AG08396 (cell line): ENCODE measurements at places on chromosomes 16 and 17.

DNA sequence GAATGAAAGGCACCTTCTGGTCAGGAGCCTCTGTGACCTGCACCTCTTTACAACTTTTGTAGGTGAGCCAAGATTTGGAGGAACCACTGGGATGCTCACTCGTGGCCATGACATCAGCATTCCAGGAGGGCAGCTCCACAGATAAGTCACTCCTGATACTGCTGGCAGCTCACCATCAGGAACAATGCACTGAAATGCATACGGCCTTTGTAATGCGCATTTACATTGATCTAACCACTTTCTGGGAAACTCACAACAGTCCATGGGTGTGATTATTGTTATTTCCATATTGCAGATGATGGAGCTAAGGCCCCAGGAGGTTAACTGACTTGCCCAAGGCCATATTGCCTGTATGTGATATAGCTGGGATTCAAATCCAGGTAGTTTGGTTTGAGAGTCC is 34.3 kb upstream of the PMFBP1 start:
- no peak for DNase-seq

DNA sequence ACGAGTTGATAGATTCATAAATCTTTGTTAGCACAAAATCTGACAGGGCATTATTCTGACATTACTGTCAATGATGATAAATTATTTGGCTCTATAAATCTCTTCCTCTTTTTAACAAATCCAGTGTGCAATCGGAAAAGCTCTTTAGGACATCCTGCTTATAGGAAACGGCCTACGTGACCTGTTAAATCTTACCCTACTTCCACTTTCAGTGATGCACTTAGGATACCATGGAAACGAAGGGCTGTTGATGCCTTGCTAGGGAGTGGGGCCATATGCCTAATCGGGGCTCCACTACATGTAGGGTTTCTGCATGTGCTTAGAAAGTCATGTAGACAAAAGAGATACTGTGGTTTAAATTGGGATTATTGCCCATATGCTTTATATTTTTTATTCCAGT is 27.2 kb downstream of the ZNF594 start:
- no peak for DNase-seq

GRCh38 chr17:65198653-65199382 is 61.6 kb downstream of the RGS9 start:
- DNase-seq = peak; percentile 71

- peak; percentile 80 for DNase-seq
Observed at GRCh38 chr16:69927056-69927757, 23.9 kb upstream of the CLEC18A start.

GRCh38 chr16:56482683-56483236 is 31.4 kb downstream of the OGFOD1 start:
- no peak for DNase-seq

DNA sequence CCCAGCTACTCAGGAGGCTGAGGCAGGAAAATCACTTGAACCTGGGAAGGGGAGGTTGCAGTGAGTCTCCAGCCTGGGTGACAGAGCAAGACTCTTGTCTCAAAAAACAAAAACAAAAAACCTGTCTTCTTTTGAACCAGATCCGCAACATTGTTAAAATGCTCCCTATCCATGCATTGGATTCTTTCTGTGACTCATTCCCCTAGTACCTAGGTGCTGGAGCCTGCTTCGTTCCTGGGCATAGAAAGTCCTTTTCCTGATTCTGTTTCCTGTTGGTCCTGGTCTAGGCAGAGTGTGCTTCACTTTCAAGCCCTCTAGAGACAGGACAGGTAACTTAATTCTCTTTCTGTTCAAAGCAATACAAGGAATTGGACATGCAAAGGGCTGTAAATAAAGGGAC is 5.2 kb downstream of the EPN2 start:
- no peak for DNase-seq

DNA sequence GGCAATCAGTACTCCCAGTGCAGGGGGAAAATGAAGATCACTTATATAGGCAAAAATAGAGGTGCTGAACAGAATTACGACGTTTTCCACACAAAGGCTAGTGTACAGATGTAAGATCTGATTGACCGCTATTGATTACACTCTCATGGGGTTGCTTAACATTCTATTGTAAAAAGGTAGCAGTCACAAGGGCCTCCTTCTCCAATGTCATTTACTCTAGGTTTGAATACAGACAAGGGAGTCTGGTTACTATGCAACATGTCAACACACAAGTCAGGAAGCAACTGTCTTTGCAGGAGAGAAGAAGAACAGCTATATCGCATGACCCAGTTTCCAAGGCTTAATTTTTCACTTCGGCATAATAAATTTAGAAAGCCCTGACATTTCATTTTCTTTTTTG is 7.9 kb downstream of the KRT37 start:
- DNase-seq = no peak

- no peak for DNase-seq
Observed at GRCh38 chr16:84055801-84056634, 13.4 kb upstream of the SLC38A8 start.

GRCh38 chr16:68093816-68094613 is 8.8 kb downstream of the NFATC3 start:
- no peak for DNase-seq

GRCh38 chr16:71565812-71566700 is 10.8 kb downstream of the TAT start:
- DNase-seq = no peak

DNA sequence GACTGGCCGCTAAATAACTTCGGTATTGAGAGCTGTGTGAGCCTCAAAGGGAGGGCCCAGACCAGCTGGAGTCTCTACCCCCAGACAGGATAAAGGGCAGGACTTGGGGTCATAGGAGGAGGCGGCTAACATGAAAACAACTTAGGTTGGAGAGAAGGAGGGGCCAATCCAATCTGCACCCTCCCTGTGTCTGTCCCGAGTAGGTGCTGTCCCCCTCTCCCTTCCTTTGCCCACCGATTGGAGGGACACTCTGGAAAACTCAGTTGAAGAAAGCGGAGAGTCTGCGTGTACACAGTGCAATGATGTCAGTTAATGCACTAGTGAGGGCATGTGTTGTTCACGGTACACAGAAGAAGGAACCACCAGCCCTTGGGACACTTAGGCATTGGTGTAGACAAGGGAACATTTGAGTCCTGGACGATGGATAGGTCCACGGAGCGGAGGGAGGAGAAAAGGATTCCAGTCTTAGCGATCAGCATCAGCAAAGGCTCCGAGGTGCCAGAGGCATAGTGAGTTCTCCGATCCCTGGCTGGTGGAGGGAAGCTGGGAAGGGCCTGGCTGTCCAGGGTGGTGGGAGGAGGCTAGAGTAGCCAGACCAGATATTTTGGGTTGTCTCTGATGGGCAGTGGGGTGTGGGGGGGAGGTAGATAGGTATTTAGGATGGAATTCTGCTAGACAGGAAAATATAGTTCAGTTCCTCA is 761 bp downstream of the NOL3 start:
- no peak for DNase-seq

DNA sequence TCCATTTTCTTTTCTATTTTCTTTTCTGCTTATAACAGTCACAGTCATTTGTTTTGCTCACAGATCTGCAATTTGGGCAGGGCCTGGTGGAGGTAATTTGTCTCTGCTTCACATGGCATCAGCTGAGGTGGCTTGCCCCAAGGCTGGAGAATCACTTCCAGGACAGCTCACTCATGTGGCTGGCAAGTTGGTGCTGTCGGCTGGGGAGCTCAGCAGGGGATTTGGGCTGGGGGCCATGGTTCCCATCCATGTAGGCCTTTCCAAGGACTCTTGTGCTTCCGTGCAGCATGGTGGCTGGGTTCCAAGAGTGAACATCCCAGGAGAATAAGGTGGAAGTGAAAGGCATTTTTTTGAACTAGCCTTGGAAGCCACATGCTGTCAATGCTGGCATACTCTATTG is 85.7 kb downstream of the MGAT5B start:
- DNase-seq = no peak

- DNase-seq = no peak
Observed at GRCh38 chr17:80621997-80622357, 77.3 kb downstream of the RPTOR start.

GRCh38 chr16:4371357-4372000 is at the start of gene VASN:
TSS of gene VASN (plus strand) at chr16:4371848. CDS start at chr16:4380878, 9,030 bp downstream.
- peak; percentile 94 for DNase-seq

DNA sequence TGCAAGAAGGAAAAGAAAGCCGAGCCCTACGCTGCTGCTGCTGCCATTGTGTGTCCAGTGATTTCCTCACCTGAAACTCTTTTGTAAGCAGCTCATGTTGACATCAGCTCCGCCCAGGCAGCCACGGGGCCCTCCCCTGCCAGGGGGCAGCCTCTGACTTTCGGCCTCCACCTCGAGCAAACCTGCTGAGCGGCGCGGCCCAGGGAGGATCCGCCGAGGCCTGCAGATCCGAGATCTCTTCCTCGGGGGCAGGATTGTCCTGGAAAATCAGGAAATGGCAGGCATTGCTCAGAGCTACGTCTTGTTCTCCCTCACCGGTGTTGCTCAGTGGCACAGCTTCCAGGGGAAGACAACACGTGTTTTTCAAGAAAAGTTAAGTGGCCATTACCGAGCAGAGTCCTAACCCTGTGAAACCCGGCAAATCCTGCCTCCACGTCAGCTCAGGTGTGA is 35.6 kb upstream of the ZNF750 start:
- DNase-seq = no peak

DNA sequence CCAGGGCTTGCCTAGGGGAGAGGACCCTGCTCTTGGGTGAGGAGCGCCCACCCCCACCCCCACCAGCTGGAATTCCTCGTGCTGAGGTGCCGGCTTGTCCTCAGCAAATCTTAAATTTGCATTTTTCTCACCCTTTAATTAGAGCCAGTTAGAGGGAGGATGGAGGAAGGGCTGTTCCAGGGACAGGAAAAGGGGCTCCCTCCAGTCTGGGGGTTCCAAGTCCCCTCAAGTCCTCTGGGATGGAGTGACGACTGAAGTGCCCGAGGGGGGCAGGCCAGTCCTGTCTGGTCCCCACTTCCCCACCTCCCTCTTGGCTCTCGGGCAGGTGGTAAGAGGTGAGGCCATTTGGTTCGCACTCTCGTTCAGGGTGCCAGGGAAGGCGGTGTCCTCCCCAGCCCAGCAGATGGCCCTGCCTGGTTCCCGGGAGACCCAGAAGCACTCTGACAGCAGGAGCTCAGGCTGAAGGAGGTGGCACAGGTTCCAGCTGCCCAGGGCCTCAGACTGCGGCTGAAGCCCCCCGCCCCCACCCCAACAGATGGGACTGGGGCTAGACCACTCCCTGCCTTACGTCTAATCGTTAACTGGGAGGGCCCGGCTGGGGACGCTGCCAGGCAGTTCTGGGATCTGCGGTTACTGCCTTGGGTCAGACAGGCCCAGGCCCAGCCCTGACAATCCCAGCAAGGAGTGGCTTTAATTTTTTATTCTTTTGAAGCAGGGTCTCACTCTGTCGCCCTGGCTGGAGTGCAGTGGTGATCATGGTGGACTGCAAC is 2.2 kb downstream of the RAB26 start:
- no peak for DNase-seq

GRCh38 chr17:40598619-40599467 is 33.6 kb upstream of the CCR7 start:
- DNase-seq = no peak

GRCh38 chr17:70929226-70929625 is 759.9 kb downstream of the KCNJ2 start:
- DNase-seq = peak; percentile 7

DNA sequence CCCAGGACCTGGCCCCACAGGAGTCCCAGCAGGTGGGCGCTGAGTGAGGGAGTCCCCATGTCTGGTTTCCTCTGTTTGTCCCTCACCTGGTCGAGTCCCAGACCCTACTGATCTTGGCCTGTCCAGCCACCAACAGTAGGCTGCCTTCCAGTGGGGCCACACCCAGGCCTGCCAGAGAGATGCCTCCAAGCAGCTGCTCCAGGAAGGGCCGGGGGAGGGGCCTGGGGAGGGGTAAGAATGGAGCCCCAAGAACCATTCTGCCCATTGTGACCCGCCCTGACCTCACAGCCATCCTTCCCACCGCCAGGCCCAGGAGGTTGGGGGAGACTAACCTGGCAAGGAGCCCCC is 736 bp downstream of the SPATA20 start:
- no peak for DNase-seq

DNA sequence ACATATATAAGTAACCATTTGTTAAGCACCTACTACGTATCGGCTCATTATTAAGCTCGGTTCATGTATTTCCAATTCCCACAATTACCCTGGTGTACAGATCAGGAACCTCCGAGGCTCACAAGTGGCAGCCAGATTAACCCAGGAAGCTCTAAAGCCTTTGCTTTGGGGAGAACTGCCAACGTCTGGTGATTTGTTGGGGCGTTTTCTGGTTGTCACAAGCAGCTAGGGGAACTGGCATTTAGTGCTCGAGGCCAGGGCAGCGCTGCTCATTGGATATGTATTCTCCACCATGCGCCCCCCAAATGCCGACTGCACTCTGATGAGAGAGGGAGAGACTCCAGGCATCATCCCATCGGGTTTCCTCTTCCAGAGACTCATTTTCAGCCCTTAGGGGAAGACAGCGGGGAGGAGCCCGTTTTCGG is 541 bp downstream of the ZNF18 start:
- peak; percentile 41 for DNase-seq

GRCh38 chr16:49344401-49344800 is 29.2 kb upstream of the C16orf78 start:
- DNase-seq = no peak

DNA sequence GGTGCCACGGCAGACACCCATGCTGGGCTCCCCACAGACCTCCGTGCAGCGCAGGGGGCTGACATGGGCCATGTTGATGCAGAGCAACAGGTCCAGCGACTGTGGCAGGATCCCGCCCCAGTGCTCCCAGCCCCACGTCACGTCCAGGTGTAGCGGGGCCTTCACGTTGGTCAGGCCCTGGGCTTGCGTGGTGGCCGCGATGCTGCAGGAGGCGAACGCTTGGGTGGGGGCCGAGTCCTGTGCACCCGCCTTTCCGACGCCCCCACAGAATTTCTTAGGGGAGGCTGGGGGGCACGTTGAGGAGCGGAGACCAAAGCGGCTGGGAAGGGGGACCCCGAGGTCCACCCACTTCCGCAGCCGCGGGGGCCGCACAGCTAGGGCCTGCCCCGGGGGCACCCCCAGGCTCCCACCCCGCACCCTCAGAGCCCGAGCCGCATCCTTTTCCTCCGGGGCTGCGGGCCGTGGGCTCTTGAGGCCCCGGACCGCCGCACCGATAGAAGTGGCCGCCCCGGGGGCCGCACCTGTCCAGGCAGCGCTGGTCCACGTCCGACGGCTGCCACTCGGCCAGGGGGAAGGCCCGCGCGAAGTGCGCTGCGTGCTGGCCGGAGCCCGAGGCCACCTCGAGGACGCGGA is 416 bp downstream of the METTL26 start:
- no peak for DNase-seq

GRCh38 chr16:84314814-84315213 is 20.1 kb downstream of the WFDC1 start:
- no peak for DNase-seq

GRCh38 chr17:806346-806745 is 24.2 kb downstream of the MRM3 start:
- DNase-seq = no peak

GRCh38 chr17:38746004-38746848 is 1.9 kb downstream of the PCGF2 start:
- no peak for DNase-seq

DNA sequence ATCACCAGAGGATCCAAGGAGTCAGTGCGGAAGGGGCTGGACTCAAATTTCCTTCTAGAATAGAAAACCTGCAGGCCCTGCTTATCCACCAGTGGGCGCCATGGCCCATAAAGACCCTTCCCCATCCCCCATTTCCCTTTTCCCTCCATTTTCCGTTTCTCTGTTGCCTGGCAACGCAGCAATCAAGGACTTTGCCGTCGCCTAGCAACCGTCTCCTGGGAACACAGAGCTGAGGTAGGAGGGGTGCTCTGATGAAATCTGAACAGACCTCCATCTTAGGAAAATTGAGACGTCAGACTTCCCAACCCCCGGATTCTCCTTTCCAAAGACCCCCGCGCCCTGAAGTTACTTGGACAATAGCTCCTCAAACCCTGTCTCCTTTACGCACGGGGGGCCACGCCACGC is 5.7 kb downstream of the DLG4 start:
- peak; percentile 76 for DNase-seq
